ENCODE measurements at places on chromosomes 7 and 10. TPM values are rescaled to one million over a fixed set of nuclear protein-coding genes. Genes with fewer than 3 reads are reported as not detected.

- no peak for DNase-seq
These were observed 5.6 kb downstream of the NFE2L3 start for GRCh38 chr7:26157520-26158105.

SPDYE2B gene
- total RNA-seq, result not detected

DNA sequence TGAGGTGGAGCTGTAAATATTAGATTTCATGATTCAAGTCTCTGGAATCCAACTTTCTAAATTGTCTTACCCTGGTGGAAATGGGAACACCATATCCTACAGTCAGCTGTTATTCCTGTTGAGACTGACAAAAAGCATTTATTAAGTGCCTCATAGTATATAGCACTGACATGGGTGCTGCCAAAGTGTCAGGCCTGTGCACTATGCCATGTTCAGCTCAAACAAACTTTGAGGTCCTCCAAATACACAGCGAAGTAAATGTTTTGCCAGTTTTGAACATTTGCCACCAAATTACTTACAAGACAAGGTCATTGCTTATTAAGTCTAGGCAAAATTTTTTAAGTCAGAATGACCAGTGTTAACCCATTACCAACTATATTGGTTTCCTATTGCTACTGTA lies 162.9 kb upstream of the SLC25A13 start:
- no peak for DNase-seq

DNA sequence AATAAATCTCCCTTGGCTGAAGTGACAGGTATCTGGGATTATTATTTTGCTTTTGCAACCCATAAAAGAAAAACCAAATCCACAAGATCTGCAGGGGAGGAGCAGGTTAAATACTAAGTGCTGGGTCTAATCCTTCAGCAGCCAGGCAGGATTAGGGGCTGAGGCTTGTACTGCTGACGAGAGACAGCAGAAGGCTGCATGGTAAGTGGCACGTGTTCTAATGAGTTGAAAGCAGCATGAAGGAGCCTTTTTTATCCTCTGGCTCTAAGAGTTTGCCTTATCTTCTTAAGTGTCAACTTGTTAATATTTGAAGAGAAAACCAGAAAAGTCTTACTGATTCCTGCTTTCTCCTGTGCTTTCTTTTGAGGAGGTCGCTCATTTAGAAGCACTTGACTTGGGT lies 50.0 kb downstream of the LYZL2 start:
- no peak for DNase-seq

FOXI2 gene
- not detected for total RNA-seq

Data from Right ventricle myocardium inferior (tissue), 1 donor.